ENCODE measurements at places on chromosomes 12 and 14.

- no peak for DNase-seq
Measured at GRCh38 chr12:14327711-14328110, 37.8 kb upstream of the ATF7IP start.

DNA sequence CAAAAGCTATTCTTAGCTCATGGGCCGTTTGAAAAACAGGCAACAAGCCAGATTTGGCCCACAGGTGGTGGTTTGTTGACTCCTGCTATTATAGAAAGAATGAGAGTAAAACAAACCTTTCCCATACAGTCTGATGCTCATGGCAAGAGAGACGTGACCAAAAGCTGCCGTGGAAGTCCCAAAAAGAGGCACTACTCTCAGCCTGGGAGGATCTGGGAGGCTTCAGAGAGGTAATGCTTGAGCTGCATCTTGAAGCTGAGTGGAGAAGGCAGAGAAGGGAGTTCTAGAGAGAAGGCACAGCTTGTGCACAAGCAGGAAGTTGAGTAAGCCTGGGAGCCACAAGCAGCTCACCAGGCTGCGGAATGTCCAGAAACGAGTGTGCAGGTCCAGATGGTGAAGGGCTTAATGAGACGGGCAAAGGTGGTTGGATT, 9.6 kb downstream of the PLXNC1 start:
- DNase-seq = no peak

- DNase-seq = no peak
Measured at GRCh38 chr12:70402597-70402996, 36.5 kb downstream of the KCNMB4 start.

DNA sequence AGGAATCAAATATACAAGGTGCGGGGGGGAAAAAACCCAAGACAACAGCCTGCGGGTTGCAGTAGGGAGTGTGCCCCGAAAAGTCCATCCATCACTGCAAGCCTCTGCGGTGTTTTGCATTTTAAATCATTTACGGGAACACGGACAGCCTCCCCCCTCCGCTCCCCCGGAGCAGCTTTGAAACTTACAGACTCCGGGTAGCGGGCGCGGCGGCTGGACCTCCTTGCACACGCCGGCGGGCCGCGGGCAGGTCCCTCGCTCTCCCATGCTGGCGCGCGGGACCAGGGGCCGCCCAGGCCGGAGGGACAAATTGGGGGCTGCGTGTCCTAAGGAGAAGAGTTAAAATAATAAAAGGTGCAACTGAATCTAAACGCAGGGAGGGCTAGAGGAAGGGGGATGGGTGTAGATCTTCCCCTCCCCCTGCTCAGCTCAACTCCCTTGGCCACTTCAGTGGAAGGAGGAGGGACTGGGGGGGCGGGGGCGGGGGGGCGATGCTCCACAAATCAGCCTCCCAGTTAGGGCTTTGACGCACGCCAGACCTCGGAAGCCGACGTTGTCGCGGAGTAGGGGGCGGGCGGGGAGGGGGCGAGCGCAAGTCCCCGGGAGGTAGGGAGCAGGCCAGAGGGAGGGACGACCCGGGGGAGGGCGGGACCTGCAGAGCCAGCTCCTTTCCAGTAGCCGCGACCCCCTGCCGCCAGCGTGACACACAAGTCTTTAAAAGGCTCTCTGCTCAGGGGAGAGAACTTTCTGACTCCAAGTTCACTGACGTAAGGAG, at the start of gene KCNJ8:
KCNJ8 (minus strand) TSS at position 349 of the 775 bp plus-strand sequence. CDS start 1,090 bp downstream, outside the sequence.
- no peak for DNase-seq

- peak; percentile 3 for DNase-seq
Measured at GRCh38 chr12:63151623-63152320, 771 bp upstream of the AVPR1A start.

- DNase-seq = no peak
Measured at GRCh38 chr12:51070004-51070403, 13.4 kb downstream of the CSRNP2 start.

DNA sequence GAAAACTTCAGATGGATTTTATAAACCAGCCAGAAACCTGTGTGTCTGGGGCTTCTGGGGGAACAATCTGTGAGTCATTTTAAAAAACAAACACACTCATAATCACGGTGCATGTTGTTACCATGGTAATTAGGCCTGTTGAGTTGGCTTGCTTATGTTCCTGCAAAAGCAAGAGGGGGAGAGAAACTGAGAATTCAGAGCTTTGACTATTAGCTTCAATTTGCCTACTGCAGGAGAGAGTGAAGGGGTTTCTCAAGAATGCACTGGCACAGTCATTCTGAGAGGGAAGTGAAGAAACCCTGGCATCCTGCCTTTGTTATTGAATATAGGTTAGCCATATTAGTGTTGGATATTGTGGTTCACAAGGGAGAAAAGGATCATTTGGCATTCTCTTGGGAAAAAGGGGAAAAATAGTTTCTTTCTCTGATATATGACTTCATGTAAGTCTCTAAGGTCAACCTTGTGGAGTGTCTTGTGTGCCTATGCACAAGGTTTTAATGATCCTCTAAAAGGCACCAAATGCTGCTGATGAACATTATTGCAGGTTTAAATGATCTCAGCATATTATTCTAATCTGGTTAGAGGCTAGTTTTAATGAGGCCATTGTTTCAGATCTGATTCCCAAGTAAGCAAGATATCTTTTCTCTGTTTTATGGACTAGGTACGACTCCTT, 12.9 kb downstream of the GNG2 start:
- peak; percentile 66 for DNase-seq

DNA sequence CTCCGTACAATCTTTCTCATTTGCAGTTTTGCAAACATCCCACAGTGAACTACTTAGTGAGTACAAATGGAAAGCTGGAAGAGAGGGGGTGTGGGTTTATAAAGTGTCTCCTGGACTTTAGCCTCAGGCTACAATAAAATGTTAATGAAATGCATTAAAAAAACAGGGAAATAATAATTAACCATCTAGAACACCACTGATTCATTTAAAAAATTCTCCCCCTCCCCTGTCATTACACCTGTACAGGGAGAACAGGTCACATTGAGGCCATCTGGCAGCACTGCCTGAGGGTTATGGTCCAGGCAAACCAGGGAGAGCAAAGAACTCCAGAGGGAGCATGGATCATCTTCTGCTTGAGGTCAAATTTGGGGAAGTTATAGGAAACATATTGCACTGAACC, 96.3 kb downstream of the TSPAN8 start:
- DNase-seq = no peak

GRCh38 chr12:124422570-124423523, 128.0 kb downstream of the RFLNA start:
- no peak for DNase-seq

DNA sequence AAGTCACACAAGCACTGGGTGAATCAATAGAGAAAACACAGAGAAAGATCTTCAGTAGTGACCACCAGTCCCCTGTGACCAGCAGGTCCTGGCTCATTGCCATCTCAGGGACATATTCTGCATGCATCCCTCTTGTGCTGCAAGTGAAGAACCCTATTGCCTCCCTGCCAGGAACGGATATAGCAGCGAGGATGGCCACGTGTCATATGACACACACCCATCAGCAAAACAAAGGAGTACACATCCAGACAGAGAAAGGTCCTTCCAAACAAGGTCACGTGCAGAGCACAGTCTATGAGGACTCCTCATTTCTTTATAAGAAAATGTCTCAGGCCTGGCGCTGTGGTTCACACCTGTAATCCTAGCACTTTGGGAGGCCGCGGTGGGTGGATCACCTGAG, 638.4 kb downstream of the FLRT2 start:
- DNase-seq = no peak

GRCh38 chr14:60106339-60106738, 14.6 kb downstream of the PCNX4 start:
- DNase-seq = no peak

DNA sequence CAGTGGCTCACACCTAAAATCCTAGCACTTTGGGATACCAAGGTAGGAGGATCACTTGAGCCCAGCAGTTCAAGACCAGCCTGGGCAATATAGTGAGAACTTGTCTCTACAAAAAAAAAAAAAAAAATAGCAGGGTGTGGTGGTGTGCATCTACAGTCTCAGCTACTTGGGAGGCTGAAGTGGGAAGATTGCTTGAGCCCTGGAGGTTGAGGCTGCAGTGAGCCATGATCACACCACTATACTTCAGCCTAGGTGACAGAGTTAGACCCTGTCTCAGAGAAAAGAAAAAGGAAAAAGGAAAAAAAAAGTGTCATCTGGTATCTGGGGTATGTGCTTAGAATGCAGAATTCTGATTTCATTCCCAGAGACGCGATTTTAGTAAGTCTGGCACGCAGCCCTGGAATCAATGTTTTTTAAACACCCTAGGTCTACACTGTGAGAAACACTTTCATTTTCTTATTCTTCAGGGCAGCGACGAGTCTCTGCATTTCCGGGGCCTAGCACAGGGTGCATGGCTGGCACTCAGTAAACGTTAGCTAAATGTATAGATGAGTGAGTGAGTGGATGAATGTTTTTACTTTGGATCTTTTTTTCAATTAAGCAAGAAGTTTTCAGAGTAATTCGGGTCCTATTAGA, 243.8 kb upstream of the PWP1 start:
- peak; percentile 15 for DNase-seq

- DNase-seq = no peak
Measured at GRCh38 chr14:75440733-75441477, 13.1 kb downstream of the JDP2 start.

GRCh38 chr12:69500631-69501030, 30.4 kb downstream of the FRS2 start:
- no peak for DNase-seq

DNA sequence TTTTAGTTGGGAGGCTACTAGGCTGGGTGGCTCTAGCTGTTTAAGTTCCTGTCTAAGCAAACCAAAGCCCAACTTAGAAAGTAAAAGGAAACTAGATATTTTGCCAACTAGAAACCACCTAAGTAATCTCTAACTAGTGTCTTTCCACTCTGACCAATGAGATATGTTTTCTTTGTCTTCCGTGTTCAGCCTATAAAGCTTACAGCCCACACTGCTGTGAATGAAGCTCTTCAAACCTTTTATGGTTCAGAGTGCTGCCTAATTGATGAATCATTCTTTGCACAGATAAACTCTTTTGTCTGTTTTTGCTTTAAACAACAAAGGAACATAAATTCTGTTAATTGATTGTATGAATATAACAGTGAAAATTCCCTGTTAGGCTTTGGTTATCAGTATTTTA, 66.1 kb downstream of the FUT8 start:
- DNase-seq = peak; percentile 17

GRCh38 chr14:72026536-72026935, 94.3 kb downstream of the RGS6 start:
- DNase-seq = no peak

DNA sequence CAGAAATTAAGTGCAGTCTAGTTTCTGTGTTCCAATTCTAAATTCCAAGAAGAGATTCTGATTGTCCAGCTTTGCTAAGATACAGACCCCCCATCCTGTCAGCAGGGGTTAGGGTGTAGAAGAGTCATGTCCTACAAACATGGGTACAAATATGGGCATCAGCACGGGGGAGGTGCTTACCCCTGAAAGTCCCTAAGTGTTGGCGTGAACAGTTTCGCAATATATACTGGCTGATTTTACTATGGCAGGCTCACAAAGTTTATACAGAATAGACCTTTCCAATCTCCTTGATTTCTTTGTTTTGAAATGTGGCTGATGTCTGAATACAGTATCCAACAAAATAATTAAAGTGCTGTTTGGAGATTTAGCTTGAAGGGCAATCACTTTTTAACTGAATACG, 71.6 kb upstream of the PPM1H start:
- no peak for DNase-seq

- DNase-seq = peak; percentile 33
Measured at GRCh38 chr14:101595887-101596721, 34.8 kb downstream of the DIO3 start.

- DNase-seq = peak; percentile 27
Measured at GRCh38 chr14:52314595-52315354, 663 bp downstream of the PTGER2 start.

GRCh38 chr12:91778938-91779400, 366.7 kb downstream of the BTG1 start:
- DNase-seq = peak; percentile 66

GRCh38 chr12:94273272-94273671, 124.9 kb downstream of the PLXNC1 start:
- DNase-seq = no peak

DNA sequence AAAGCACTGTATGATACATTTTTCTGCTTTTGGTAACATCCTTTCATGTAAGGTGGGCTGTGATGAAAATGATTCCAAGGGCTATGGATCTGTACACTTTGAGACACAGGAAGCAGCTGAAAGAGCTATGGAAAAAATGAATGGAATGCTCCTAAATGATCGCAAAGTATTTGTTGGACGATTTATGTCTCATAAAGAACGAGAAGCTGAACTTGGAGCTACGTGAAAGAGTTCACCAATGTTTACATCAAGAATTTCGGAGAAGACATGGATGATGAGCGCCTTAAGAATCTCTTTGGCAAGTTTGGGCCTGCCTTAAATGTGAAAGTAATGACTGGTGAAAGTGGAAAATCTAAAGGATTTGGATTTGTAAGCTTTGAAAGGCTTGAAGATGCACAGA, 22.1 kb upstream of the SRGAP1 start:
- no peak for DNase-seq

GRCh38 chr12:388541-389141, 479 bp downstream of the KDM5A start:
- peak; percentile 61 for DNase-seq

- no peak for DNase-seq
Measured at GRCh38 chr14:94401083-94401482, 12.7 kb upstream of the SERPINA1 start.

GRCh38 chr12:59716043-59716442, 120.2 kb downstream of the SLC16A7 start:
- DNase-seq = no peak

GRCh38 chr12:112450725-112451124, 32.0 kb downstream of the PTPN11 start:
- no peak for DNase-seq

DNA sequence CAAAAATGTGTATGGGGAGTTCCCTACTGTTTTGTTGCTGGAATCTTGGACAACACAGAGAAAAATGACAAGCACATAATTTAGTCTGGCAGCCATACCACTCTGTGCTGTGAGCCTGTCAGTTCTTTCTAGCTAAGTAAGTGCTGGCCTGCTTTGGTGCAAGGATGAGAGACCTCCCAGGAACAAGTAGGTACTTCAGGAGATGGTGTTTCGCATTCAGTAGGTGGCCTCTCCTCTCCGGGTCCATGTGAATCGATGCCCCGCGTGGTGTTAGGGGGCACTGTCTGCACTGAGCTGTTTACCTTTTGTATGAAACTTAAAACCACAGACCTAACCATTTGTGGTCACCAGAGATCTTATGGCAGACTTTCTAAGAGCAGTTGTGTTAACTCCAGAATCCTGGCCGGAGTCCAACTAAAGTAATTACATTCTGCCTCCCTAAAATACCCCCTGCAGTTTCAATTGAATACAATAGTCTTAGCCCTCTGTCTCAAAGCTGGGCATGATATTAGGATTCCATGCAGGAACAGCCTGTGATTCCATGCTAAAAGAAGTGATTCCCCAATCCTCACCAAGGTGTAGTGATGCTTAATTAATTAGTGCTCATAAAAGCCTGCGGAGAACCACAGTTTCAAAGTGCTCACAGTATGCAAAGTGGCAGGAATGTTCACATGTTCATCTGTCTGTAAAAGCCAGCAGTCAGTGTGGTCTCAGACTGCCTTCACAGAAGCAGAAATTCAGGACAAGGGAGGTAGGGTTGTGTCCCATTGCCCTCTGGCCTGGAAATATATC, 64.2 kb downstream of the LLPH start:
- no peak for DNase-seq
